Left ventricle myocardium superior (tissue), 1 donor: ENCODE measurements at places on chromosomes 2 and 18. TPM values are rescaled to one million over a fixed set of nuclear protein-coding genes. Genes with fewer than 3 reads are reported as not detected.

The TRABD2A gene
- 0.62 TPM for total RNA-seq

The ZAP70 gene
- 1.7 TPM for total RNA-seq

- DNase-seq, result no peak
Observed at GRCh38 chr2:30611583-30611982, 164.5 kb downstream of the LCLAT1 start.

DNA sequence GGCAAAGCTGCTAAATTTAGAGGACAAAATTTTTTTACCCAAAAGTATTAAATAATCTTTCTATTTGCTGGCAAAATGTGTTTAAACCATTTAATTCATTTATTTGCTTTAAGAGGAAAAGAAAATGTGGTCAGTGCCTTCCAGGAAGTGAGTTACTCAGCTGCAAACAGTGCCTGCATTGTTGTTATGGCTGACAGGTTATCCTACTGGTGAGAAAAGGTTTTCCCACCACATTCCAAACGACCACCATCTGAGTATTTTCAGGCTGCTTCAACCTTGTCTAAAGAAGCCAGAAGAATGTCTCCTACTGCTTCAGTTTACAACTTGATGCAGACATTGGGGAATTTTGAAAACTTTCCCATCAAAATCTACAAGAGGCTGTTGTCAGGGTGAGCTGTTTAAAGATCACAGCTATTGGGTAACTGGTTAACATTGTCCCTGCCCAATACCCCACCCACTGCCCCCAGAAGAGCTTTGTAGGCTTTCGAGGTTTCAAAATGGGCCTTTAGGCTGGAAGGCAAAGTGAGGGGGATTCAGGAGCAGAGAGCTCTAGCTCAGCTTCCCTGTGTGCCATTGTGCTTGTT lies 461.3 kb upstream of the FANCL start:
- DNase-seq, result no peak

- no peak for DNase-seq
Observed at GRCh38 chr2:218093879-218094278, 24.8 kb downstream of the RUFY4 start.

- no peak for DNase-seq
Observed at GRCh38 chr18:38552732-38553321, 987.2 kb upstream of the CELF4 start.

DNA sequence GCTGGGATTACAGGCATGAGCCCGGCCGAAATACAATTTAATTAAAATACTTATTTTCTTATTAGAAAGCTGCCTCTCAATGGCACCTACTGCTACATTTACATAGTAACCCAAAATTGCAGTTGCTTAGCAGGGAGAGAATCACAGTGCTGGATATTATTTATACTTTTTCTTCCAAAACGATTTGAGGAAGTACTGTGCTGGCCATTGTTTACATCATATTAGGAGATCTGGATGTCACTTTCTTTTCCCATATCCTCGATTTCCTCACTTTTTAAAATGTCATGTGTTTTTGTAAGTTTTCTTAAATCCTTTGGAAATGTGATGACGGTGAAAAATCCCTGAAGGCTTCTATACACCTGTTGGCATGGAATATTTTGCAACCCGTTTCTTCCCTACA lies 3.4 kb upstream of the SP3 start:
- DNase-seq, result no peak

DNA sequence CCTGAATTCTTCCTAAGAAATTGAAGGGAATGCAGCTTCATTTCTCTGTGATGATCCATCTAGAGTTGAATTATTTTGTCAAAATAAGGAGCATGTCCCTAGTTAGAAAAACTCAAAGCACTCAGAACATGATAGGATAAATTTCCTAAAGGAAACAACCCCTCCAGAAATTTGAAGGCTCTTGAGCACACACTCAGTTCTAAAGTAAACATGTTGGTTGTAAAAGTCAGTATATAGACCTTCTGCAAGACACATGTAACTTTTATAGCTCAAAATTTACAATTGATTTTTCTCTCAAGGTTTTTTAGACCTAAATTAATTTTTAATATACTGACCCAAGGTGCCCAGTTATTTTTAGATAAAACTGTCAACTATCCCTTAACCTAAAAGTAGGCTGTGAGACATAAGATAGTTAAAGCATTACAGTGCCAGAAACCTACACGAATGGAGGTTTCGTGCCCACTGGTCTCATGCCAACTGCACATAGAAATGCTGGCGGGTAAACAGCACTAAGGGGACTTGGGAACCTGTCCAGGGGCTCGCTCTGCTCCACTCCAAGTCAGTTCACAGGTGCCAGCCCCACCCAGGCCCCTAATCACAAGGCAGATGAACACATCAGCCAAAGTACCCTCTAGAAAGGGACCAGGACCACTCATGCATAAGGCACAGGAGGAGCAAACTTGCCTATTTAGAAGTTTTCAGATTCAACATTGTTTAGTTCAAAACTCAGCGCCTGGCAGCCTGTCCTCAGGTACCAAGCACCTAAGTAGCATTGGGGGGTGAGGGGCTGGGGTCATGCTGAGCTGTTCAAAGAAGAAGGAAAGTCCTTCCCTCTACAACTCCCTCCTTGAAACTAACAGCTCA lies 106.5 kb downstream of the SMC6 start:
- DNase-seq, result peak; percentile 39

DNA sequence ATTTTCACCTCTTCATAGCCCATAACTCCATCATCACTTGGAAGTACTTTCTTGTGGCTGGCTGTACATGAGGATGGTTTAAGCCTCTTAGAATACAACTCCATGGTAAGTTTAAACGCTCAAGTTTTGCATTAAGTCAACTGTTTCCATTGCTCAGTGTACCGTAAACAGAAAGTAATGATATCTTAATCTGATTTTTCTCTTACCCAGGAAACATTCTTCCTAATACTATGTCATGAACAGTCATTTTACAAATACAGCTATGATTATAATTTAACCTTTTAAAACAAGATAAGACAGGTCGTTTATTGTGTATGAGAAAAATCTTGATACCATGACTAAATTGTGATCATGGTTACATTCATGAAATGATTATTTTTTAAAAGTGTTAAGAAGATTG lies 11.6 kb upstream of the DYNC2LI1 start:
- DNase-seq, result no peak

DNA sequence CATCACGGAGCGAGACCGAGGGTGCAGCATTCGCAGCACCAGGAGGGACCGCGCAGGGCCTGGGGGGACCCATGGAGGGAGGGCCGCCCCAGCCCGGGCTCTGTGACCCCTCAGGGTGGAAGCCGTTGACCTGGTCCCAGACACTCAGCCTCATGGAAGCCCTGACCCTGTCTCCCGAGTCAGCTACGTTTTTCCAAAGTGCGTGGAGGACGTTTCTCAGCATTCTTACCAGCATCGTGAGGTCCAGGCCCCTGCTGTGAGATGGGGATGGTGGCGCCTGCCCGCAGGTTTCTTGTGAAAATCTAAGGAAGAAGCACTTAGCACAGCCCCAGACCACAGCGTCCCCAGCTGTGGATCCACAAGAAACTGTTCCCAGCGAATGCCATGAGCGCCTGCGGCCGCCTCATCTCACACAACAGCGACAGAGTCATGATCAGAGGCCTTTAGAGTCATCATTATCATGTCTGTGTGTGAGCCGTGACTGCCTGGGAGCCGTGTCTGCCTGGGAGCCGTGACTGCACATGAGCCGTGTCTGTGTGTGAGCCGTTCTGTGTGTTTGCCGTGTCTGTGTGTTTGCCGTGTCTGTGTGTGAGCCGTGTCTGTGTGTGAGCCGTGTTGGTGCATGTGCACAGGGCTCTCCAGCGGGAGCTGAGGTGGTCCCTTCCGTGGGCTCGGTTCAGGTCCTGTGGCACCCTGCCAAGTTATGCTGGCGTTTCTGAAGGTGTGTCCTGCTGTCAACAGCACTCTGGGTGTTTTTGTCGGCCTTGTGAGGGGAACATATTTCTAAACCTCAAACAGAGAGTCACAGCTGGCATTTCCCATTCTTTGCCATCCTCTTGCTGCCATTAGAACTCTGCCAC lies 49.2 kb upstream of the KCNG2 start:
- DNase-seq, result no peak

GRCh38 chr2:112724591-112725525 lies 4.0 kb downstream of the NT5DC4 start:
- peak; percentile 31 for DNase-seq

DNA sequence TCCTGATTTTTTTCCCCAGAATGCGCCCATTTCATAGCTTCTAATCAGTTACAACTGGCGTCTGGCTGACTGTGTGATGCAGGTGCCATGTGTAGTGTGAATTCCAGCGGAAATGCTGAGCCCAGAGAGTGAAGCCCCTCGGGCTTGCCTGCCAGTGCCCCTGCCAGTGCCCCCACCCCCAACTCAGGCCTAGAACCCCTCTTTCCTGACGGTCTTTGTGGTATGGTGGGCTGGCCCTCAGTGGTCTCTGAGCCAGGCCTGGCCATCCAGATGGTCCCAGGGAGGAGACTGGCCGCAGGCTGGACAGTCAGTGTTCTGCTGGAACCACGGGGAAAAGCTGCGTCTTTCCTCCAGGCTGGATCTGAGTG lies 3.1 kb downstream of the RAMP1 start:
- no peak for DNase-seq

The IL36A gene
- not detected for total RNA-seq
